Stimulated activated CD8-positive, alpha-beta memory T cell treated with anti-CD3 and anti-CD28 coated beads, Interleukin-4, amount 100 ng/mL, for 4 hours (primary cell): ENCODE measurements at places on chromosomes 6 and 20.

DNA sequence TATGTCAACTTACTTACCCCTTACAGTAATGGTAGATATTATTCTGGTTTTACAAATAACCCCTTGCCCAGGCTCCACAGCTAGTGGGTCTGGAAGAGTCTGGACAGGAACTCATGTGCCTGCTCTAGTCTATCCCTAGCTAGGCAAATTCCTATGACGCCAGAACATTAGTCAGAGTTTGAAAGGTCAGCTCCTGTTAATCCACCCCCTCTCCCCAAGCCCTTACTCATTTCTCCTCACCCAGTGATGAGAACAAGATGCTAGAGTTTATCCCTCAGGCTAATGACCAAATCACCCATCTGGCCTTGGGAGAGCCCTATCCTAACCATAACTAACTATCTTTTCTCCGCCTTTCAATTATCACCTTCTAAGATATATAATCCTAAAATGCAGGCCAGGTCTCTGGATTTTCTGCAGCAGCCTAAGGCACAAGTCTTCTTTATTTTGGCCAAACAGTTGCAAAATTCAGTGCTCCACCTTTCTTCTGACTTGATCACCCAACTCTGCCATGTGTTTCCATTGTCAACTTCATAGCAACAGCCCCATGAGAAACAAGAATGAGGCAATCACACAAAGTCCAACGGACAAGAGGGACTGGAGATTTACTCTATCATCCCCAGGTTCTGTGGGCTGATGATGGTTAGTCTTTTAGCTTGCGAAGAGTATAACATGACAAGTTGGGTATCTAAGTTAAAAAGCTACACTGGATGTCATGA, 113.3 kb downstream of the TASP1 start:
- DNase-seq: no peak

- DNase-seq: no peak
These were observed 153.9 kb downstream of the PAK5 start for GRCh38 chr20:9685011-9685410.

DNA sequence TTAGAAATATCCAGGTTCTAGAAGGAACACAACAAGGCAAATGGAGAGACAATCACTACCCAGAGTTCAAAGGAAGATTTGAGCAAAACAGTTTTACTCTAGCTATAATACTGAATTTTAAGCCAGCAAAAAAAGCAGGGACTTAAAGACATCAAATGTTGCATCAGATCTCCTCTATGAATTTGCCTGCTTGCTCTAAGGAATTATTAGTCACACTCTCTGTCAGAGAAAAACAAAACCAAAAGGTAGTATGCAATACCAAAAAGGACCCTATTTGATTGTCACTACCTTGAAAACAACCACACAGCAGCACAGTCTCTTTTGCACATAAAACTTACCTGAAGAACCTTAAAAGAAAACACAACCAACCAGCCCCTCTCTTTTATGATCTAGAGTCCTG, 46.3 kb downstream of the BTBD9 start:
- no peak for DNase-seq

DNA sequence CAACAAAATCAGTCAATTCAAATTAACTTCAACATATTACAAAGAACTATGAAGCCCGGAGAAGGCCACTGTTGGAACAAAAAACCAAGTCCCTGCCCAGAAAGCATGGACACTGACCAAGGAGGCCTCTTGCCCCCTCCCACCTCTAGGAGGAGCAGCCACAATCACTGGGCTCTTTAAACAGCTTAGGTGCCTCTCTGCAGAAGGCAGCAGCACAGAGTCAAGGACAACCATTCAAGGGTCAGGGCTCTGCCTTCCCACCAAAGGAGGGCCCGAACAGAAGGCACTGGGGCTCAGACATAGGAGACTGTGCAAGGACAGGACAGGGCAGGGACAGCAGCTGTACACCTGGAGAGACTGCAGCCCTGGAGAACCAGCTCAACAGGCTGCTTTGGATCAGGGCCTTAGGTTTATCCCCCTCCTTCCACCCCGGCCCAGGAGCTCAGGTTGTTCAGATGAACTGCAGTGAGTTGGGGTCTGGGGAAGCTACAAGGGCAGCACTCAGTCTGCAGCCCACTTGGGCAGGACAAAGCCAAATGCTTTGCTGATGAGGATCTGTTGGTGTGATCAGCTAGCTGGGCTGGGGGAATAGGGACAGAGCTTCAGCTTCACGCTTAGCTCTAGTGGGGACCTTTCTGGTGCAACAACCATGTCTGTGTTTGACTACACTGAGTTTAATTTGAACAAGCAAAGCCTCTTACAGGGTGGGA, 17.8 kb downstream of the TOMM34 start:
- DNase-seq: no peak

GRCh38 chr20:36498386-36499179, 42.7 kb upstream of the MYL9 start:
- no peak for DNase-seq

GRCh38 chr6:85669735-85670194, 27.1 kb upstream of the SYNCRIP start:
- no peak for DNase-seq

DNA sequence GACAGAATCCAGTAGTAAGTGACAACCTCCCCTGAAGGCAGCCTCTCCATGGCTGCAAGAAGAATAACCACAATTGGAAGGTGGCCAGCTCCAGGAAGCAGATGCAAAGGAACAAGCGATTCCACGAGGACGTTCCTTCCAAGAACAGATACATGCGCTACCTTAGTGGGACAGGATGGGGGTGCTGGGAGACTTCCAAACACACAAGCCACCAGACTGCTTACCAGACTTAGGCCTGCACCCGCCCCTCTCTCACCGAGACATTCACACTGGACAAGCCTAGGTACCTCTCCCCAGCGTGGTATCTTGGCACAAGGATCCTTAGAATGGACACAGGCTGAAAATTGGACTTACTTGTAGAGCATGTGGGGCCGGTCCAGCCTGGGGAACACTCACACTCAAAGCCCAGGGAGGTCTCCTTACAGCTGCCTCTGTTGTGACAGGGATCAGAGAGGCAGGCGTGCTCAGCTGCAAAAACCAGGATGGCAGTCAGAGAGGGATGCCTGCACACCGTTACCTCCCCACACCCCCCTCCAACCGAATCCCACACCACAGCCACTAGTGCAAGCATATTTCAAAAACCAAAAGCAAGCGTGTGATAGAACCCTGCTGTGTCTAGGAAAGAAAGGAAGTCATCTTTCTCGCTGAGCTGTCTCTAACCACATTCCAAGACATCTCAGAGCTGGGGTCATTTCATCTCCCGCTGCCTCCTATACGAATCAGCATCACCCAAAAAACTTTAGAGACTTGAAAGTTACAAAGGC, 22.4 kb downstream of the JAG1 start:
- DNase-seq: no peak

- DNase-seq: no peak
These were observed 5.4 kb downstream of the ADA start for GRCh38 chr20:44646023-44646640.

DNA sequence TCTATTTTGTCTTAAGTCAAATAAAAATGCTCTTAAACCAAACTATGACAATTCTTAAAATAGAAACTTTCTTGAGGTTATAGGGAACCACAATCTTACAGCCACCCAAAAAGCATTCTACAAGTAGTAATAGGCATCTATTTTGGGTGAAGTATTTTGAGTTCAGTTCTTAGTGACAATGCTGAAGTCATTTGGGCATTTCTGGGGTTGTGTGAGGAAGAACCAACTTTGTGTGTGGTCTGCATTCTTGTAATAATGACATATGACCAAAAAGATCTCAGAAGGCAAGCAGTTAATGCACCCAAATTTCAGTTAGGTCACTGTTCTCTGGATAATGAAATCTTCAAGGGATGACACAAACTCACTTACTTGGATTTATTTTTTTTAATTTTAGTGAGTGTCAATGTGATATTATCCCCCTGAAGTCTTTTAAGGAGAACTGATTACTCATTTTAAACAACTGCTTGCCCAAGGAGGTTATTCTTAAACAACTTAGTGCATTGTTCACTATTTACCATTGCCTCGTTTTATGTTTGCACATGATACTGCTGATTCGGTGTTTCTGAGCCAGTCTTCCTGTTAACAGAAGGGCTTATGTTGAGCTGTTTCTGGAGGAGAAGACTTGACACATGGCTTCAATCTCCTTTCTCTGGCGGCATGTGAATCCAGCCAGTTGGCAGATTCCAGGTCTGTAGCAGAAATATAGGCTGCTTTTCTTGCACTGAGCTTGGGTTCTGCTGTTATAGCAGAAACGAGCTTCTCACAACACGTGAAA, 618.9 kb downstream of the BCKDHB start:
- no peak for DNase-seq

DNA sequence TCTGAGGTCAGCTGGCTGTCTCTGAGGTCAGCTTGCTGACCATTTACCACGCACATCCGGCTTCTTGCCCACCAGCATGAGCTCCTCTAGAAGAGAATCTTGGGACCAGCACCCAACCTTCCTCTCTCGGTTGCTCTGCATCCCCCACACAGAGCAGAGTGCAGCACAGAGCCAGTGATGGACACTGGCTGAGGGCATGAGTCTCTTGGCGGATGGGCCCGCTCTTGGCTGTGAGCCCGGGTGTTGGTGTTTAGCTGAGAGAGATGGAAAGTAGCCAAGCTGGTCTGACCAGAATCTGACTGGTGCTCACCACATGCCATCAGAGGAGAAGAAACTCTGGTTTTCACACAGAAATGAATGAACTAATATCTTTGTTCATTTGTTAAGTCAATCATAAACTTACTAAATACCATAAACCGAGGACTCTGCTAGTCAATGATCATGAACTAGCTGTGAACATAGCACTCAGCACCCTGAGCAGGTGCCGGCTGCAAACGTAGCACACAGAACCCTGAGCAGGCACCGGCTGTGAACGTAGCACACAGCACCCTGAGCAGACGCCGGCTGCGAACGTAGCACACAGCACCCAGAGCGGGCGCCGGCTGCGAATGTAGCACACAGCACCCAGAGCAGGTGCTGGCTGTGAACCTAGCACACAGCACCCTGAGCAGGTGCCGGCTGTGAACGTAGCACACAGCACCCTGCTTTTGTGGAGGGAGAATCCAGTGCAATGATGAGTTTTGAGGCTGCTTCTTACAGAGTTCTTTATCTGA, 10.4 kb upstream of the THBS2 start:
- no peak for DNase-seq

DNA sequence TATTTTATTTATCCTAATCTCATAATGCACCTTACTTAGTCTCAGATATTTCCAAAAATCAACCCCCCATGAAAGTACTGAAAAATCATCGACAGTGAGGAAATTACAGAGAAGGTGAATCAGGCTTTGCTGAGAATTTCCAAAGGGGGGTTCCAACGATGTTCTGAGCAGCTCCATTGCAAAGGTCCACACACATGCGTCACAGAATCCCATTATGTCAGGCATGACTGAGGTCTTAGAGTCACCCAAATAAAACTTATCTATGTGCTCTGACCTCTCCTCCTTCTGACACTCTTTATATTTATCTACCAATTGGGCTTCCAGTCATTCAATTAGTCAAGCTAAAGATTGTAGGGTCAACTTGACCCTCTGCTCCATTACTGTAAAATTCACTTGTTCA, 12.7 kb upstream of the LRRN4 start:
- DNase-seq: no peak

DNA sequence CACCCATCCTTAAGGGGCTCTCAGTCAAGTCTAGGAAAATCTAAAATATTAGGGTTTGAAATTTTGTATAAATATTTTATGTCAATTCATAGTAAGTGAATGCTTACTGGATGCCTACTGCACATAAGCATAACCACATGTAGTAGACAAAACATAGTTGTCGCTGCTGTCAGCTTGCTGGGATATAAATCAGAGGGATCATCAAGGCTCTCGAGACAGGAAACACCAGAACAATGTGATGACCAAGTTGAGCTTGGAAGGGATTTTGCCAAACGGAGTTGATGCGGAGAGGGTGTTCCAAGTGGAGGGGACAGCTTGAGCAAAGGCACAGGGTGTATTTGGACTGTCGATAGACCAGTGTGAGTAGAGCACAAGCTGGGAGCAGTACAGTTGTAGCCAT, 105.8 kb upstream of the SUPT3H start:
- DNase-seq: no peak

DNA sequence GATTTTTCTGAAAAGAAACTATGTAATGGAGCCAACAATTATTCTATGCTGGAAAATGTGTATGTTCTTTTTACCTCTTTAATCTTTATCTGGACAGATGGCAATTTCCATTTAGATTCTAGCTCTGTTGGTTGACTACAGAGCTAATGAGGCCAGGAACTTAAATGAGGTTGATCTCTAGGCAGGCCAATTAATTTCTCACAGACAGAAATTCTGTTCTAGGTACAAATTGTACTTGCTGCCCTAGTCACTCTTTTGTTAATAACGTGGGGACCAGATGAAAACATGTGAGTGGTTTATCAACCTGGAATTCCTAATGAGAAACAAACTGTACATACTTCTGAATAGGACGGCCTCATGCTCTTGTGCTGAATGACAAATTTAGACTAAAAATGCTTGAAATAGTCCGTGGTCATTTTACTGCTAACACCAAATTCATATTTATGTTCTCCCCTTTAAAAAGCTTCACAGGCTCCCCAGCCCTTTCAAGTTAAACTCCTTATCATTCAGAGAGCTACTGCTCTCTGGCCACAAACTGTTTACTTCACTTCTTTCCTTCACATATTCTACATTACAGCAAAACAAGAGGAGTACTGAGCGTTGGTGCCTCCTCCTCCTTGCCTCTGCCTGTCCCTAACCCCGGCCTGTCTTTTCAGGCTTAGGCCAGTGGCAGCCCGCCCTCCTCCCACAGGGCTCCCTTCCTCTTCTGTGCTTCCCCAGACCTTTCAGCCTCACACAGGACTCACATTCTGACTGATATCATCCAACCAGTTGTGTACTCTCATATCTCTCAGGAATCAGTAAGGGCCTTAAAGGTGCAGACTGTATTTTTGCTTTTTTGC, 41.4 kb downstream of the DTNBP1 start:
- DNase-seq: no peak

GRCh38 chr6:90297115-90297866, 648 bp upstream of the BACH2 start:
- DNase-seq: no peak

DNA sequence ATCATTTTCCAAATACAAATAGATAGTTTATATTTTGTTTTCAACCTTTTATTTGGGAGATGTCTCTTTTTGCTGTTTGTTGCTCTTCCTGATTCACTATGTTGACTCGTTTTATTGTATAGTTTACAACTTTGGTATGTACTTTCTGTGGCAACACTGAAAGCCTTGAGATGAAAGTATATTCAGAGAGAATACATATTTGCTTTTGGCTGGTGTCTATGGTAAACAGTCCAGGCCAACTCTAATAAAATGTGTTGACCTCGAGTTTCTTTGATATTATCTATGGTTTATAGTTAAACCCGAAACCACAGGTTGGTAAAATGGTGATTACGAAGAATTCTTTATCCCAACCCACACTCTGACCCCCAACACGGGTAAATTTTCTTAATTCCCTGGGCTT, 919.6 kb upstream of the MAP3K7 start:
- DNase-seq: no peak

GRCh38 chr20:10799735-10800134, 125.9 kb upstream of the JAG1 start:
- DNase-seq: no peak

GRCh38 chr6:36514554-36515456, 32.5 kb downstream of the STK38 start:
- DNase-seq: no peak
